ENCODE measurements at places on chromosomes 16 and 17.
A peak's percentile ranks its signal among the peaks of the same experiment; 100 is the strongest.

DNA sequence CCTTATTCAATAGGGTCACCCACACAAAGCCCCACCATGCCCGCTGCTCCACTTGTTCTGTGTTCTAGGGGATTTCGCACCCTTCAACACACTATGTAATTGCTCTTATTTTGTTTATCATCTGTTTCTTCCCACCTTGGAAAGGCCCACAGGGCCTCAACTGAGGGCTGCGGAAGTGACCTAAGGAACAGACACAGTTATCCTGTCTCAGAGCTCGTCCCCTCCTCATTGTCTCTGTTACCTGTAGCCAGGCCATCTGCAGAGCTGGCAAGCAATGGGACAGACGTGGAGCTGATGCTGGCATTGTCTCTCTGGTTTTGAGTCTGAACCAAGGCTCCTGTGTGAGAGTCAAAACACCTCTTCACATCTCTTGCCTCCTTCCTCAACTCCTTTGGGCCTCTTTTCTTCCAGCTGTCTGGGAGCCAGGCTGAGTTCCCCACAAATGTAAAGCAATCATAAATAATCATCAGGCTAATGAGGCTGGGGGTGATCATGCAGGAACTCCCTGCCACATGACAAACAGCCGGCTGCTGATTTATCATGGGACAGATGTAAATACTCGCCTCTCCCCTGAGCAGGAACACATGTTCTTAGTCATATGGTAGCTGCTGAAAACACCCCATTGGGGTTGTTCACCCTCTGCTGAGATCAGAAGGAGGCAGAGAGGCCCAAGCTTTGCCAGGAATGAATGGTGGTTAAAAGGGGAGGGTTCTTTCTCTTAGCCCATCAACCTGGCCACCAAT, 71.9 kb downstream of the AXIN2 start:
- DNase-seq: no peak

DNA sequence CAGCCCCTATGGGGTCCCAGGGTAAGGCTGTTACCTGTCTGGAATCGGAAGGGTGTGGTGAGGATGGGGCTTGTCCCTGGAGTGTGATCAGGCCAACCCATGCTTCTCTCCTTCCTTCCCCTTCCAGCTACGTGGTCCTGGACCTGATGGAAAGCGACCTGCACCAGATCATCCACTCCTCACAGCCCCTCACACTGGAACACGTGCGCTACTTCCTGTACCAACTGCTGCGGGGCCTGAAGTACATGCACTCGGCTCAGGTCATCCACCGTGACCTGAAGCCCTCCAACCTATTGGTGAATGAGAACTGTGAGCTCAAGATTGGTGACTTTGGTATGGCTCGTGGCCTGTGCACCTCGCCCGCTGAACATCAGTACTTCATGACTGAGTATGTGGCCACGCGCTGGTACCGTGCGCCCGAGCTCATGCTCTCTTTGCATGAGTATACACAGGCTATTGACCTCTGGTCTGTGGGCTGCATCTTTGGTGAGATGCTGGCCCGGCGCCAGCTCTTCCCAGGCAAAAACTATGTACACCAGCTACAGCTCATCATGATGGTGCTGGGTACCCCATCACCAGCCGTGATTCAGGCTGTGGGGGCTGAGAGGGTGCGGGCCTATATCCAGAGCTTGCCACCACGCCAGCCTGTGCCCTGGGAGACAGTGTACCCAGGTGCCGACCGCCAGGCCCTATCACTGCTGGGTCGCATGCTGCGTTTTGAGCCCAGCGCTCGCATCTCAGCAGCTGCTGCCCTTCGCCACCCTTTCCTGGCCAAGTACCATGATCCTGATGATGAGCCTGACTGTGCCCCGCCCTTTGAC, 2.4 kb downstream of the MAPK7 start:
- no peak for DNase-seq

DNA sequence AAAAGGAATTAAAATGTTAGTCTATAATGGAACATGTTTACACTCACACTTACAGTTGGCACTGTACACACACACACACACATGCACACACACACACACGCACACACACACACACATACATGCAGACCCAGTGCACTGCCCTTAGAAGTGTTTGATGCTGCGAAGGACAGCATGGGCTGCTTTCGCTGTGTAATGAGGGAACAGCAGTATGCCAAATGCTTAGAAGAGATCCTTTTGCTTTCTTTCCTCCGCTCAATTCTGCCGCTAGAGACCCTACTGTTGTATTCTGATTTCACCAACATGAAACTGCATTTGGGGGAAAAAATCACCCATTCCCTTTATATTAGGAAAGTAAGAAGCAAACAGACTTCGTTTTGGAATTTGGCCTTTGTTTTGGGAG, 217.9 kb downstream of the ENGASE start:
- DNase-seq: no peak

GRCh38 chr16:79212114-79212791, 388.3 kb downstream of the MAF start:
- no peak for DNase-seq

DNA sequence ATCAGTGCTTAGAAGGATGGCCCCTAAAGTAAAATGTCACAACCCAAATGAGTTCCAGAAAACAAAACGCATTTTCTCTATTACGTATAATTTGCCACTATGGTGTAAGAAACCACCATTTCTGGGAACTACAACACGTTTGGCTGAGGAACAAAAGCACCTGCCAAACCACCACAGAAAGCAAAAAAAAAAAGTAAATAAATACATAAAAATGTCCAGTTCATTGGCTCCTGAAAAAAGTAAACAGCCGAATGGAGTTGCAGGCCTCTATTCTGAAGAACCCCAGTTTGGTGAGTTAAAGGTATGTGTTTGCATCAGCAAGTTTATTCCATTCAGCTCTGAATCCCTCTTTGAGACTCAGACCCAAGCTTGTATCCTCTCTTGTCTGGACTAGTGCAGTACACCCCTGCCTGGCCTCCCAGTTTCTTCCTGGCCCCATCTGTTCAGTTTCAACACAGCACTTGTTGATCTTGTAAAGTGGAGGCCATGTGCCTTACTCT, 36.9 kb downstream of the ERN1 start:
- no peak for DNase-seq

DNA sequence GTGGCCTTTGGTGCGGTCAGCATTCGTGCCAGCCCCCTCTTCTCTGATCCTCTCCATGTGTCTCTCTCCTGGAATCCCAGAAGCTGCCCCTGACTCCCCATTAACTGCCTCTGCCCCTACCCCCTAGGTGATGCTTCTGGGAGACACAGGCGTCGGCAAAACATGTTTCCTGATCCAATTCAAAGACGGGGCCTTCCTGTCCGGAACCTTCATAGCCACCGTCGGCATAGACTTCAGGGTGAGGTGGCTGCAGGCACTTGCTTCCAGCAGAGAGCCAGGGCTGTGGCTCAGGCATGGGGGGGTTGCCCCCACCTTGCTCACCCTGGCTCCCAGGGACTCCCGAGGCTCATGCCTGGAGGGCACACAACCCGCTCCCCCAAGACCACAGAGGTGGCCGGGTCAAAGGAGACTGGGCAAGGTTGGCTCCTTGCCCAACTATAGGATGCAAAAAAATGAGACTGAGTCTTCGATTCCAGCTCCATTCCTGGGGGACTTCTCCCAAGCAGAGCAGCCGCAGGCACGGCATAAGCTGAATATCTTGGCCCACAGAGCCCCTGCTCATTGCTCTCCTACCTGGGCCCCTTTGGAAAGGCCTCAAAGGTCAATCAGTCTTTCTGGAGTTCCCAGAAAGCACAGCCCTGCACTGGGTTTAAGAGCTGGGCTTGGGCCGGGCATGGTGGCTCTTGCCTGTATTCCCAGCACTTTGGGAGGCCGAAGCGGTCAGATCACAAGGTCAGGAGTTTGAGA, 3.8 kb downstream of the RAB37 start:
- DNase-seq: no peak

- no peak for DNase-seq
These were observed 59.5 kb downstream of the SLFN11 start for GRCh38 chr17:35313875-35314409.

DNA sequence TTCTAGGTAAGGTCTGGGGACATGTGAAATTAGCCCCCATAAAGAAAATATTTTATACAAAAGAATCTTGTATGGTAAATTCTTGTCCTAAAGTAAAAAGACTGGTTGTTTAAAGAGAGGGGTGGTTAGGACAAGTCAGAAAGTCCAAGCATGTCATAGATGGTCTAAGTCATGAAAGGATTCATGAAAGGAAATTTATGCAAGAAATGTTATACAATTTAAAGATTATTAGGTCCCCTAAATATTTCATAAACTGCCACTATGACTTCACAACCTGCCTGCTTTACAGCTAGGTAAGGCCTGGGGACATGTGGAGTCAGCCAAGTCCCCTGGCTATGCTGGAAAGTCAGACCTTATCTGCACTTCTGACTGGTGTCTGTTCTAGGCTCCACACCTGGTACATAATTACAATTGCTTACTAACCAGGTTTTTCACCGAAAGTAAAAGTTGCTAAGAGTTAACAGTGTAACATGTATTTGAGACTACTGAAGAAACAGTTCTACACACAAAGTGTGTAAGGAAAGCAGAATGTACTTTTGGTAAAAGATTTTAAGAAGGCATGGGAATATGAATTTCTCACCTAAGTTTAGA, 17.0 kb downstream of the N4BP1 start:
- DNase-seq: no peak

- no peak for DNase-seq
These were observed 43.5 kb downstream of the GINS3 start for GRCh38 chr16:58435779-58436178.

DNA sequence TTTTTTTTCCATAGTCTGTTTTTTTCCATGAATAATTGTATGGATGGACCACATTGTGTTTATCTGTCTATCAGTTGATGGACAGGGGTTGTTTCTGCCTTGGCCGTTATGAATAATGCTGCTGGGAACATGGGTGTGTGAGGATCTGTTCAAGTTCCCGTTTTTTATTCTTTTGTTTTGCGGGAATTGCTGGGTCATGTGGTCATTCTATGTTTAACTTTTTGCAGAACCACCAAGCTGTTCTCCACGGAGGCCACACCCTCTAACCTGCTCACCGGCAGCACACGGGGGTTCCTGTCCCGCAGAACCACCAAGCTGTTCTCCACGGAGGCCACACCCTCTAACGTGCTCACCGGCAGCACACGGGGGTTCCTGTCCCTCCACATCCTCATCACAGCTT, 5.9 kb upstream of the MSLN start:
- no peak for DNase-seq

DNA sequence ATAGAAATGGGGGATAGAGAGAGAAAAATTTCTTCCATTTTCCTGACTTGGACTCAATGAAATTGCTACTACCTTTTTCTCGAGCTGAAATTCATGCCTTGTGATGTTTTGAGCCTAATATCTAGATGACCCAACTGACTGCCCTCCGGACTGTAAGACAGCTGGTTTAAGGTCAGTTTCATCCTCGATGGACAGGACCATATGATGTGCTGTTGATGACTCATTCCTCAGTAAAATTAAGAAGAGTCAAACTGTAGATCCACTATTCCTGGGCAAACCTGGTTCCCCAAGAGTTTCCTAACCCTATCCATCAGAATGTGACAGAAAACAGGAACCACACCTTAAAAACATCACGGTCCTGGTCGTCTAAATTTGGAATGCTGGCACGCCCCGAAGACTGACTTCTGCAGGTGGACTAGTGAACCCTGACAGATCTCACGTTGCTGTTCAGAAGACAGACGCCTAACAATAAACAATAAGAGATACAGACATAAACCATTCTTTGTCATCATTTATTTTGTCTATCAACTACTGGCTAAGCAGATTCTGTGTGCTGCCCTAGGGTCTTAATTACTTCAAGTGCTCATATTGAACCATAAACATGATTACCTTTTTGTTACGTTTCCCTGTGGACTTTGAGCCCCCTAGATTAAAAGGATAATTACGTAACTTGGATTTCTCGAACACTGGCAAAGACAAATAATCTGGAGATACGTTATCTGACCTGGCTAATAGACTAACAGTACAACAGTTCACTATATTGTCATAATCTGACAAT, 45.1 kb upstream of the NOS2 start:
- peak; percentile 4 for DNase-seq

Data from SW480 (cell line).